Stimulated activated naive CD4-positive, alpha-beta T cell (primary cell): ENCODE measurements at places on chromosomes 6 and 20.
A peak's percentile ranks its signal among the peaks of the same experiment; 100 is the strongest.

DNA sequence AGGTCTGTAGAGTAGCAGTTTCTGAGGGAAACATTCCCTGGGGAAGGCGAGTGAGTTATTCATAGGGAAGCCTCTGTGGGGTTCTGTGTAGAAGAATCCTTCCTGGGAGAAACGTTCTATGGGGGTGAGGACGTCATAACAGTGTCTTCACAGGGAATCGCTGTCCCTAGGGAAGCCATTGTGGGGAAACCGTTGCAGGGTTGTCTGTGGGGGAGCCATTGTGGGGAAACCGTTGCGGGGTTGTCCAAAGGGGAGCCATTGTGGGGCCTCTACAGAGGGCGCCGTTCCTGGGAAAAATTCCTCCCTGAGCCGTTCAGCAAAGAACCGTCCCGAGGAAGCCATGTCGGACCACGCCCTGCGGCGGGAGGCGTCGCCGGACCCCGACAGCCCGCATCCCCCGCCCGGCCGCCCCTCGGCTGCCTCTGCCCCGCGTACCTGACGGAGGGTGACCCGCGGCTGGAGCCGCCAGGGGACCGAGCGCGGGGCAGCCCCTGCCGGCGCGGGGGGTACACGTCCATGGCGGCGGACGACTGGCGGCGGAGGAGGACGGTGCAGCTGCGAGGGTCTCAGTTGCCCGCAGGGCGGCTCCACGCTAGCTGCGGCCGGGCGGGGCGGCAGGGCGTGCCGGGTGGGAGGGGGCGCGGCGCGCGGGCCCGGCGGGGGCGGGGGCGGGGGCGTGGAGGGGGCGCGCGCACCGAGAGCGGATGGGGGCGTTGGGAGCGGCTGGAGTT is at the start of gene DNAAF9:
Gene DNAAF9 (minus strand): TSS at position 630 of the 731 bp plus-strand sequence. CDS start 112 bp downstream, at position 518.
- DNase-seq: peak; percentile 32

DNA sequence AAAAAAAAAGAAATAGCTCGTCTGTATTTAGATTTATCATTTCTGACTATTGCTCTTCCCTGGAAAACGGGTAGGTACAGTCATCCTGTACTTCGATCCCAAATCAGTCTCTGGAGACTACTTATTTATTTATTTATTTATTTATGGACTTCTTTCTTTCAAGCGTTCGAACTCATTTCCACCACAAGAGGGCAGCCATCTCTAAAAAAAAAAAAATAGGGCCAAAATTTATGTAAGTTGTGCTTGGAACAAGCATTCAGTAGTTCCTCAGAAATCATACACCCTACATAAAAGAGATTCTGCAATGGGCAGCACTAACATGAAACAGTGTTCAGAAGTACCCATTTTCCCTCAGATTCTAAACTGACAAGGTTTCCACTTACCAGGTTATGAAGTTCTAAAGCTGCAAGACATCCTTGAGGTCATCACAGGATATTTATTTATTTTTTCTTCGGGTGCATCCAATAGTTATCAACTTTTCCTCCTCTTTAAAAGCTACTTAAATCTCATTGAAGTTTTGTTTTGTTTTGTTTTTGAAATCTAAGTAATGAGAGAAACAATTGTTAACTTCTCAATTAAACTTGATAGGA is 1.9 kb upstream of the BMP2 start:
- DNase-seq: no peak

- no peak for DNase-seq
Measured at GRCh38 chr6:10759312-10759839, 11.8 kb downstream of the TMEM14B start.

GRCh38 chr6:16239798-16240123 is 1.4 kb downstream of the GMPR start:
- DNase-seq: no peak

- DNase-seq: no peak
Measured at GRCh38 chr20:57794600-57795341, 85.0 kb upstream of the PMEPA1 start.

- DNase-seq: no peak
Measured at GRCh38 chr6:150905769-150906168, 40.3 kb downstream of the MTHFD1L start.

DNA sequence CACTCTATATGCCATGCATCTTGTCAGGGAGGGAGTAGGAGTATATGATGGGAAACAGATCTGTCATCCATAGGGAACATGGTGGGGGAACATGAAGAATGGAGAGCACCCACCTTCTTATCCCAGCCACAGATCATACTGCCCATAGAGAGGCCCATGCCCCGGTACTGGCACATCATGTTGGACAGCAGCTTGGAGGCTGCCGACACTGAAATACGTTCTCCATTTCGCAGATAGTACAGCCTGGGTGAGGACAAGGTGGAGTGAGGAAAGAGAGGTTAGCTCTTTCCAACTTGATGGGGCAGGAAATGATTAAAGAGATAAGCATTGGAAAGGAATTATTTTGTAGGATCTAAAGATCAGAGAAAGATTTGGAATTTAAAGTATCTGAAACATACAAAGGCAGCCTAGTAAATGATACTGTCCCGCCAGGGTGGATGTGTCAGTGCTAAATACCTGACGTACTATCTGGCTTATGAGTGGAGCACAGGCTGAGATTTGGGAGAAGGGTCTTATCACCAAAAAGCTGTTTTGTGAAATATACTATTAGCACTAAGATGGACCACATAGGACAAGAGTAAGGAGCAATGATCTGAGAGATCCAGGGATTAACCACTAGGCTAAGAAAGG is 1.7 kb downstream of the PSMB8 start:
- DNase-seq: no peak

GRCh38 chr20:45344168-45344860 is 3.9 kb downstream of the SDC4 start:
- no peak for DNase-seq

DNA sequence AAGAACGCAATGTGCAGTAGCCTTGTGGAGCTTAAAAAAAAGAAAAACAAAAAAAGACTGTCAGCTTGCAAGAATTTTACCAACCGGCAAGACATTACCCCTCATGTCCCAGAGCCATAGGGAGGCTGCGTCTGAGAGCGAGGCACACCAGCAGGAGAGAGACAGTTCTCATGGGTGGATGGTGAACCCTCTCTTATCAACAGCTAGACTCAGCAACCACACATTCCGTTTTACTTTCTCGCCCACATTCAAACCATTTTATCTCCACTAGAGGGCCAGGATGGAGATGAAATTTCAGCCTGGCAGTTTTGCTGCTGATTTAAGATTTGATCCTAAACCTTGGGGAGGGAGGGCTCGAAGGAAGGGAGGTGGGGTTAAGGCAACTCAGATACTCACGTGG is 247.0 kb downstream of the ATXN1 start:
- DNase-seq: peak; percentile 13

GRCh38 chr6:165850434-165851019 is 187.5 kb upstream of the PDE10A start:
- DNase-seq: peak; percentile 34

GRCh38 chr6:38427492-38428210 is 212.1 kb downstream of the BTBD9 start:
- DNase-seq: no peak

- DNase-seq: peak; percentile 37
Measured at GRCh38 chr20:4740774-4741431, 19.2 kb downstream of the PRND start.

- DNase-seq: no peak
Measured at GRCh38 chr6:155830531-155830930, 374.9 kb upstream of the NOX3 start.

DNA sequence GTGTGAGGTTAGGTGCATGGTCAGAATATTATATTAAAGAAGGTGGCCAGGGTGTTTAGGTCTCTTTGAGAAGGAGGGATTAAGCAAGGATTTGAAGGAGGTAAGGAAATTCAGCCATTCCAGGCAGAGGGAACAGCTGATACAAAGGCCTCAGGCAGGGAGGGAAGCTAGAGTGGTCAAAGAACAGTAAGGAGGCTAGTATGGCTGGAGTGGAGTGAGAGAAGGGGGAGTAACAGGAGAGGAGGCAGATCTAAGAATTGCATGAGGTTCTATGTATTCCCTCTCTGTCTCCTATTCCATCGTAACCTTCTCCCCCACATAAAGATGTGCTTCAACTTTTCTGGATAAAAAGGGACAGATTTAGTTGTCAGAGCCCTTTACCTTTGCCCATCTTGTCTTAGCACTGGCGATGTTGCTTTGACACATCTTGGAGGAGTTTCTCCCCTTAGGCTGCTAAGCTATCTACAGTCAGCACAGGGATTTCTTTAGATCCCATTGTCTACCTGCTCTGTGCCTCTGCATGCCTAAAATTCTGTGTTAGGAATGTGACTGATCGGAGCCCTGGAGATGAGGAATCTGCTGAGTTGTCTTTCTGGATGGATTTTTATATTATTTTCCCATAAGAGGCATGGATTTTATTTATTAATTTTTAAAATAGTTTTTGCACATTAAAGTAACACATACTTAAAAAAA is 59.9 kb downstream of the KLHL31 start:
- DNase-seq: no peak

DNA sequence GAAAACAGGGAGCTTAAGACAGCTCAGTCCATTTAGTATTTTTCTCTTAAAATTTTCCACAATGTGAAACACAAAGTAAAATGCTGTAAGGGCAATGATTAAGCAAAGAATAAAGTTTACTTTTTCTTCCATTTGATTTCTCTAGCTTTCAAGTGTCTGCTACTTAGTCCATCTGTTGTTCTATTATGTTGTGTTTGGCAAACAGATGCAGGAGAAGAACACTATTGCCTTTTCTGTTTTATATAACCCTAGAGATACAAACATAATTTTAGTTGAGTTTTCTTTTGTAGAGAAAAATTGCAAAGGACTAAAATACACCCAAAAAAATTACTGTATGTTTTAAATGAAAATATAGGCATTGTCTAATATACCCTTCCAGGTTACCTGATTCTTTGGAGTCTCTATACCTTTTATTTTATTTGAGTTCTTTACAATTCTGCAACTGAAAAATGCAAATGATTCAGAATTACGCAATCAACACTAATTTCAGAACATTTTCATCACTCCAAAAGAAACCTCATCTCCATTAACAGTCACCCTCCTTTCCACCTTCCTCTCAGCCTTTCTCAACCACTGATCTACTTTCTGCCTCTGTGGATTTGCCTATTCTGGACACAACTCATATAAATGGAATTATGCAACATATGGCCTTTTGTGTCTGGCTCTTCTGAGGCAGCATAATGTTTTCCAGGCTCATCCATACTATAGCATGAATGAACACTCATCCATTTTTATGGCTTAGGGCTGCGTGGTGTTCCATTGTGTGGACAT is 96.9 kb downstream of the MKKS start:
- no peak for DNase-seq

- DNase-seq: no peak
Measured at GRCh38 chr6:151524059-151524458, 30.2 kb downstream of the CCDC170 start.
